ENCODE measurements at places on chromosomes 6 and 20.

DNA sequence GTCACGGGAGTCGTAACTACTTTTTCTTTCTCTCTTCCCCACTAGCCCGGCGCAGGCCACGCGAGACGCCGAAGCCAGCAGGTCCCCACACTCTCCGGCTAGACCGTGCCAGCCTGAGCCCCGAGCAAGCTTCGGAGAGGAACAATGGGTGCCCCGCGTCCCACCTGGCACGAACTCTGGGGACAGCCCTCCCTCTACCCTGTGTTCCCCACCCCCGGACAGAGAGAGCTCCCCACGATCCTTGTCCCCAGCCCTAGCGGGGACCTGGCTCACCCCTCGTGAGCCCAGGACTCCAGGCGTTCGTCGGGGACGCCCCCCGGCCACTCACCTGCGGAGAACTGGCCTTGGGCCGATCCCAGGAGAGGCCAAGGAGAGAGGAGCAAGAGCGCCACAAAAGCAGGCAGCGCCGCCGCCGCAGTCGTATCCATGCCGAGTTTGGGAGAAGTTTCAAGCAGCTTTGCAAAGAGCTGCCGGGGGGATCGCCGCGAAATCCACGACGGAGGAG lies 416 bp downstream of the PTPRK start:
- no peak for DNase-seq

DNA sequence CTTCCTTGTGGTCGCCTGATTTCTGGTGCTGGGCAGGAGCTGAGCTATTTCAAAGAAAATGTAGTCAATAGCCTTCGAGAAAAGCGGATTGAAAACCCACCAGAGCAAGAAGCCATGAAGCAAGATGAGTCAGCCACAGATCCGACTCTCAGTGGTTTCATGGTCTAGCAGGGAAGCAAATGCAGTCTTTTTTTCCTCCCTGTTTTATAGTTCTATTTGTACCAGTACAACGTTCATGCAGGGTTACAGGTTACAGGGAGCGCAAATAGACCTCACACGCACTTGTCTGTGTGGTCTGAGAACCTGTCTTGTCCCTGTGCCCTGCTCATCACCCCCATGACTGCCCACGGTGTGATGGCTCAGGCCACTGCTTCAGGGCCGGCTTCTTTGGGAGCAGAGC lies 309.8 kb upstream of the SUPT3H start:
- no peak for DNase-seq

- DNase-seq: no peak
Observed at GRCh38 chr20:50312682-50313521, 122.3 kb downstream of the CEBPB start.

GRCh38 chr6:44176130-44176761 lies 17.6 kb downstream of the CAPN11 start:
- DNase-seq: no peak

DNA sequence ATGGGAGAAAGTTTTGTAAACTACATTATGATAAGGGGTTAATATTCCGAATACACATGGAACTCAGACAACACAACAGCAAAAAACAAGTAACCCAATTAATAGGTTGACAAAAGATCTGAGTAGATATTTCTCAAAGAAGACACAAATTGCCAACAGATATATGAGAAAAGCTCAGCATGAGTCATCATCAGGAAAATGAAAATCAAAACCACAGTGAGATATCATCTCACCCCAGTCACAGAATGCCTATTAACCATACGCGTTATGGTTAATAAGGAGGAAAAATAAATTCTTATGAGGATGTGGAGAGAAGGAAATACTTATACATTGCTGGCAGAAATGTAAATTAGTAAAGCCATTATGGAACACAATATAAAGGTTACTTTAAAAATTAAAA lies 695.0 kb downstream of the COL12A1 start:
- no peak for DNase-seq

DNA sequence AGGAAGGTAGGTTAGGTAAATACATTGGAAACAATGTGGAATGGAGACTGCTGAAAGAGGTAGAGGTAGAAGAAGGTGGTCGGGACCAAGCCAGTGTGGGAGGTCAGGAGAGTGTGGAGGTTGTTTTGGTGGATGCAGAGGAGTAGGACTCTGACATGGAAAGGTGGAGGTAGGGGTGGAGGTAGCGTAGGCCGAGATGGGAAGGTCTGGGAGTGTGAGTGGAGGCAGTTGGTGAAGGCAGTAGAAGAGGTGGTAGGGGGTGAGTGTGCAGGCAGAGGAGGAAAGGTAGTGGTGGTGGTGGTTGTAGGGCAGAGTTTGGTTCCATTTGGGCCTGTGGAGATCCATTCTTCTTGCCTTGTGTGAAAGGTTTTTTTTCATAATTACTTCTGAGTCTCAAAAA lies 599.6 kb upstream of the FLRT3 start:
- no peak for DNase-seq

DNA sequence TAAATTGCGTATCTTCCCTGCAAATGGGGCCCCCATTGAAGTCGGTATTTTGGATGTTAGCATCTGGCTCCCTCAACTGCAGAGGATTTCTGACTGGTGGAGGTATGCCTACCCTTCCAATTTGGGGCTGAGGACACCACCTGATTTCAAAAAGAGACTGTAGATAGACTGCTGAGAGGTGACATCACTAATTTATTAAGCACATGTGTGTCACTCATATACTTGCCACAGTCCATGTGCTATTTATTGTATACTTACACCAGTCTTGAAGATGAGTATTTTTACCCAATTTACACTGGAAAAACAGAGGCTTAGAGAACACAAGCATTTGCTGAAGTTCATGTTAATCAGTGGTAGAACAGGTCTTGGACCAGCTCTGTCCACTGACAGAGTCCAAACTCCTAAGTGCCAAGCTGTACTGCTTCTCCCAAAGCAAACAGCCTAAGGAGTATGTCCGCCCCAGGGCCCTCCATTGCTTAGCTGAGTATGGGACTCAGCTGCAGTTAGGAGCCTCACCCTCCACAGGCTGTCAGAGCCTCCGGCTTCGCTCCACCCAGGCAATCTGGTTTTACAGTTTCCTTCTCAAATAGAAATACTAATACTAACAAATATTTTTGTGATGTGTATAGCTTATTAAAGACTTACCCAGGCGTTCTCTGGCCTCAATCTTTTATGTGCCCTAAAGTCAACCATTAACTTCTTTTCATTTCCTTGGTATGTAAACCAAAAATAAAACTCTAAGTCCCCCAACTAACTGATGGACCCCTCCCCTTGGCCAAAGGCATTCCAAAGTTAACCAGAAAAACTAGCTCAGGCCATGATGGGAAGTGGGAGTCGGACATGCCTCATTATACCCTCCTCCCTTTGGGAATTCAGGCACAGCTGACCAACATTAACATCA lies 17.5 kb downstream of the RIN2 start:
- DNase-seq: no peak

GRCh38 chr6:108627692-108628550 lies 67.2 kb downstream of the FOXO3 start:
- DNase-seq: no peak

DNA sequence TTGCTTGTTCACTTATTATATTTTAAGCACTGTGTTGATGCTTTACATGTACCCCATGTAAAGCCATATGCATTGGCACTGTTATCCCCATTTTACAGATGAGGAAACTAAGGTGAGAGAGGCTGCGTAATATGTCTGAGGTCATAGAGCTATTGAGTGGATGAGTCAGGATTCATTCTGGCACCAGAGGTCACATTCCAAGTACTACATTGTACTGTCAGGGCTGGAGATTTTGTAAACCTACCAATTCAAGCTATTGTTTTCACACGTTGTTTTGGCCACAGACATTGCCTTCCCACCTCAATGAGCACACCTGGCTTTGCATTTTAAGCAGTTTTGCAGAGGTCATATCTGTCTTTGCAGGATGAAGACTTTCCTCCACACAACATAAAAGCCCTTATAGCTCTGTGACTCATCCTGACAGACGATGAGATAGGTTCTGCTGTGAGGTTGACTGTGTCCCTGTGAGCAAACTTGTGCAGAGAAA lies 33.2 kb downstream of the ANKS1A start:
- DNase-seq: no peak

DNA sequence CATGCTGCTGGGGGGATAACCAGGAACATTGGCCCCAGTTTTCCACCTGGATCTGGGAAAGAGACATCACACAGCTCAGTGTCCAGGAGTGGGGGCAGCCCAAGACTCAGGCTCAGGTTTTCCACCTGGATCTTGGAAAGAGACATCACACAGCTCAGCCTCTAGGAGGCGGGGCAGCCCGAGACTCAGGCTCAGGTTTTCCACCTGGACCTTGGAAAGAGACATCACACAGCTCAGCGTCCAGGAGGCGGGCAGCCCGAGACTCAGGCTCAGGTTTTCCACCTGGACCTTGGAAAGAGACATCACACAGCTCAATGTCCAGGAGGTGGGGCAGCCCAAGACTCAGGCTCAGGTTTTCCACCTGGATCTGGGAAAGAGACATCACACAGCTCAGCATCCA lies 361.6 kb downstream of the THBS2 start:
- no peak for DNase-seq

Data from cortex of kidney (tissue), 1 donor.